ENCODE measurements at places on chromosomes 16 and 17. TPM values are rescaled to one million over a fixed set of nuclear protein-coding genes. Genes with fewer than 3 reads are reported as not detected.

Gene HBM
- not detected for total RNA-seq

Gene DCUN1D3
- total RNA-seq = 11.5 TPM

Gene KRTAP9-4
- total RNA-seq = not detected

Gene CTRB1
- not detected for total RNA-seq

Gene YBX2
- 0.45 TPM for total RNA-seq

Gene CCDC92B
- total RNA-seq = 0.14 TPM

Gene ALOX12B
- 1.6 TPM for total RNA-seq

Gene KDM6B
- total RNA-seq = 21.0 TPM
